GDM1 (cell line): ENCODE measurements at places on chromosomes 11 and 22.

- no peak for DNase-seq
Observed at GRCh38 chr22:43100225-43100624, 10.3 kb upstream of the BIK start.

DNA sequence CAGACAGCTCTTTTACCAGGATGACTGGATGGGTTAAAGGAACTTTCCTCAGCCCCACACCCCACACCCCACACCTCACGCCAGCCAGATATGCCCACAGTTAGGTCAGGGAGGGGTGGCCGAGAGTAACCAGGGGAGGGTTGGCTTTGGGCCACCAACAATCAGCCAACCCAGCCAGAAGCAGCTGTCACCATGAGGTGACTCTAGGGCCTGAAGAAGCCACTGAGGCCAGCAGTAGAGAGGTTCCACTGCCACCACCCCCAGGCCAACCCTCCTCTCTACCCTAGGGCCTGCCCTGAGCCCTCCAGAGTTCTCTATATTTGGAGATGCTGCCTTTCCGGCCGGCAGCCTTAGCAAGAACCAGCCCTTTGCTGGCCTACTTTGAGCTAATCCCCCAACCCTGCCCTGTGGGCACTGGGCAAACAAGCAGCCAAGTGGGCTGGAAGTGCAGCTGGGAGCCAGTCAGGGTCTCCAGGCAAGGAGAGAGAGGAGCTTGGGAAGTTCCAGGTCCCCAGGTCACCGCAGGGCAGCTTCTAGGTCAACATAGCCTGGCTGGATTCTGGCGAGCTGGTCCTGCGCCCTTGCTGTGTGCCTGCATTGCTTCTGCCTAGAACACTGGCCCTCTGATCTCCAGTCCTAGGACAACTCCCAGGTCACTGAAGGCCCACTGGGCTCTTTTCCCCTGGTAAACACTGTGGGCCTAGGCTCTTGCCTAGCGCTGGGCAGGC is 12.0 kb upstream of the SYT8 start:
- no peak for DNase-seq

- DNase-seq = peak; percentile 46
Observed at GRCh38 chr11:62560566-62561103, 13.1 kb downstream of the EEF1G start.

- DNase-seq = no peak
Observed at GRCh38 chr22:31291481-31292235, 630 bp downstream of the PIK3IP1 start.

DNA sequence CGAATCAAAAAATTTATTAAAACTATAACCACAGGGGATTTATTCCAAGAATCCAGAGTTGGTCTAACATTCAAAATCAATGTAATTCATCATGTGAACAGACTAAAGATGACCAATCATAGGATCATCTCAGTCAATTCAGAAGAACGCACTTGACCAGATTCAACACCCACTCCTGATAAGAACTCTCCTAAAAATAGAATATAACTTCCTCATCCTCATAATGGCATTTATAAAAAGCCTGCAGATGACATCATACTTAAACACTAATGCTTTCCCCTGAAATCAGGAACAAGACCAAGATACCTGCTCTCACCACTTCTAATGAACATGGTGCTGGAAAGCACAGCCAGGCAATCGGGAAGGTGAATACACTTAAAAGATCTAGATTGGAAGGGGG is 10.5 kb upstream of the MUC2 start:
- DNase-seq = no peak

GRCh38 chr11:47928426-47928825 is 51.9 kb upstream of the PTPRJ start:
- peak; percentile 24 for DNase-seq

GRCh38 chr22:28466399-28466798 is 213.2 kb downstream of the TTC28 start:
- no peak for DNase-seq

GRCh38 chr22:49996518-49997250 is 15.9 kb downstream of the IL17REL start:
- no peak for DNase-seq

DNA sequence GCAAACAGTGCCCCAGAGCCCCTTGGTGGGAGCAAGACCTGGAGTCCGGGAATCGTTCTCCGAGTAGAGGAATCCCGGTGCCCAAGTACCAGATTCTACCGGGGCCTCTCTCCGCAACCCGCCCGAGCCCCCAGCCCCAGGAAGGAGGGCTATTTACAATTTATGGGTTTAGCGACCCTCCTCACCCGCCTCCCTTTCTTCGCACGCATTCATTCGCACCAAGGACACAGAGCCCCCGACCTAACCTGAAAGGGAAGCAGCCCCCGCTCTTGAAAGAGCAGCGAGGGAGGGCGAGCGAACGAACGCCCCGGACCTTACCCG is 628 bp downstream of the LRP4 start:
- DNase-seq = no peak

DNA sequence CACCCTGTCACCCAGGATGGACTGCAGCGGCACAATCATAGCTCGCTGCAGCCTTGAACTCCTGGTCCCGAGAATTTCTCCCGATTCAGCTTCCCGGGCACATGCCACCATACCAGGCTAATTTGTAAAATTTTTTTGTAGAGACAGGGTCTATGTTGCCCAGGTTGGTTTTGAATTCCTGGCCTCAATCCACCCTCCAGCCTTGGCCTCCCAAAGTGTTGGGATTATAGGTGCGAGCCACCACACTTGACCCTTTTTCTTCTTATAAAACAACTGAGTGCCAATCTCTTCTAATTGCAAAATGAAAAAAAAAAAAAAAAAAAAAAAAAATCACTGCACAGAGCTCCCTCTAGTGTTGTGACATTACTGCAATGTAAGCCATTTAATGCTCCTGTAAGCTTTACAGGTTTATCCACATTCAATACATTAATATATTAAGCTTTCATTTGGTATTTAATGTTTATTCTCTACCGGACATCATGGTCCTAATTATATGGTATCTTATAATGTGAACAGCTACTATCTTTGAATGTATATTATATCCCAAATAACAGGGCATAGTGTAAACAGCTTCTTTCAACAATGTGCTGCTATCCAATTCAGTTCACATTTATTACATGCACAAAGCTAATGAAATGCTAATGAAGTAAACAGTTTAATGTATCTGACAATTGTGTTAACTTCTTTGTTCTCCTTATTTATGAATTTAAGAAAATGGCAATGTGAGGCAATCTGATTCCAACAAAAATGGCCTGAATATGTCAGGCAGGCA is 44.6 kb downstream of the COPB1 start:
- DNase-seq = no peak

DNA sequence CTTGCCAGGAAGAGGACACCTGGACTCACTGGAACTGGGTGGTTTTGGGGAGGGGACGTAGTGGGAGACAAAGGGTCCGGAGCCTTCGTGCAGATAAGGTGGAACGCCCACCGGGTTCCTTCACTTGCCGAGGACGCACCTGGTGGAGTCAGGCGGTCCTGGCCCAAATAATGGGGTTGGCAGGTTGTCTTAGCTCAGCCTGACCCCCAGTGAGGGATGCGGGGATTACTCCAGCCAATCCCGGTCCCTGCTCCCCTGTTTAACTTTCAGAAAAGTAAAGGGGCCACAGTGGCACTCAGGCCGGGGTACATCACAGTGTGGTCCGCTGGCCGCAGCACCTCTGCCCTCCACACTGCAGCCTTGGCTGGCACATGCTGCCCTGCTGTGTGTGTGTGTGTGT is 18.0 kb downstream of the A4GALT start:
- no peak for DNase-seq

- DNase-seq = peak; percentile 20
Observed at GRCh38 chr11:76288166-76288980, 82.1 kb upstream of the WNT11 start.

- no peak for DNase-seq
Observed at GRCh38 chr11:8090756-8091155, 9.7 kb downstream of the TUB start.

DNA sequence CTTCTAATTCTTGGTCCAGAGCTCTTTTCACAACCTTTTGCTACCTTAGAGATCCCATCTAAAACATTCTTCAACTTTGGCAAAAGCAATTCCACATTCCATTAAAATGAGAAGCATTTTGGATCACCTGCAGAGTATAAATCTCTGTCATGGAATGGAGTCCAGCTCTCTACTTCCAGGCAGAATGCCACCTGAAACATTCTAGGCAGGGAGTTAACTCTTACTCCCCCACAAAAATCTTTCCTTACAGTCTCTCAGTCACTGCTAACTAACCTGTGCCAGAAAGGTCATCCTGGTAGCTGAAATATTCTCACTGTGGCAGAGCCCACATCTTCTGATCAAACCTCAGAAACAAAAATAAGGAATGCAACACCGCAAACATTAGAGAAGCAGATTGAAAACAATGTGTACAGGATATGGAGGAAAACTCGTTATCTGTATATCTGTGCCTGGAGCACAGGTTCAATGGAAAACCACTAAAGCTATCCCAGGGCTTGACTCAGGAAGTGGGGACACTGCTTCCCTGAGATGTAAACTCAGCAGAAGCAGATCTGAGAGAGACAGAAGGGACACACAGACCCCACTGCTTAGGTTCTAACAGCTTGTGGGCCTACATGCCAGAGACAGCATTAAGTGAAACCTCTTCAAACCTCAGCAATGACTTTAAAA is 78.9 kb downstream of the KCNC1 start:
- DNase-seq = no peak

DNA sequence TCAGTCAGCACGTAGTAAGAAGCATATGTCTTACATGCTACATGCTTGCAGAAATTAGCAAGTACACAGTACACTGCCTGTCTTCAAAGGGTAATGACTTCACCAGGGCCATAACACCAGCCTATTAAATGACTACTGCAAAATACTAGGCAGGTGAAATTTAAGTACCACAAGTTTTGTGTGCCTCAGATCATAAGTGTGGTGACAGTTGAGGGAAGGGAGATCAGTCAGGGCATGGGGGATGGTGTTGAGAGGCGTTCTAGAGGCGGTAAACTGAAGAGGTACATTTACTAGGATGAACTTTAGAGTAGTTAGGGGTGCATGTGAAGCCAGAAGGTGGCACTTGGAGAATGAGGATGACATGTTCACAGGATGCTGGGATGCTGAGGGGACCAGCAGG is 22.0 kb downstream of the AMOTL1 start:
- DNase-seq = no peak

- DNase-seq = no peak
Observed at GRCh38 chr11:66951135-66951534, 7.0 kb downstream of the PC start.

GRCh38 chr11:20060181-20060580 is 100.1 kb downstream of the DBX1 start:
- DNase-seq = no peak

DNA sequence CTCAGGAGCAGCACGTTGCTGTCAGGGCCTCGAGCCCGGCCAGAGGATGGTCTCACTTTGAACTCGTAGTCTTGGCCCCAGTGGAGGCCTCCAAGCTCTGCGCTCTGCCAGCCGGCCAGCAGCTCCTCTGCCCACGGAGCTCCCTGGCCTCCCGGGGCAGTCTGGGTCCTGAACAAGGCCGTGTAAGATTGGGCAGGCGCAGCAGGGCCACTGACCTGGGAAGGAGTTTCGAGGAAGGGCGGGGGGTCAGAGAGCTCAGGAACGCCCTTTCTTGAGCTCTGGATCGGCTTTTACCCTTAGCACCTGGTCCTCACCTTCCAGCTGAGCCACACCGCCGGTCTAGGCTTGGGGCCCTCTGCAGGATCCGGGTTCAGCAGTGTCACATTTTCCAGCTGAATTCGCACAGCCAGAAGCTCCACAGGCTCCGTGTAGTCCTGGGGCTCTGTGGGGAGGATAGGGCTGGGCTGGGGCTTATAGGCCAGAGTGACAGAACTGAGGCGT is 2.1 kb downstream of the ROBO4 start:
- DNase-seq = no peak

- no peak for DNase-seq
Observed at GRCh38 chr11:33214187-33214586, 43.0 kb upstream of the HIPK3 start.

DNA sequence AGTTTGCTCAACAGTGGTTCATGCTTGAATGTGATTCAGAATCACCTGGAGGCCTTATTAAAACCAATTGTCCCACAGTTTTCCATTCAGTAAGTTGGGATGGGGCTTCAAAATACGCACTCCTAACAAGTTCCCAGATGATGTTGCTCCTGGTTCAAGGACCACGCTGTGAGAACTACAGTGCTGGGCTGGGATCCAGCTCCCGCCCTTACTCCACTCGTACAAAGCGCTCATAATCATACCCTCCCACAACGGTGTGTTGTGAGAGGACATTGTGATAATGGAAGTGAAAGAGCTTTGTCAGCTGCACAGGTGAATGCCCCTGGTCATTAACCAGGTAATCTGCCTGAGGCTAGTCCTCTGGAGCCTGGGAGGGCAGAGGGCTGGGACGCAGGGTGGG is 1.3 kb upstream of the CD82 start:
- no peak for DNase-seq

- DNase-seq = no peak
Observed at GRCh38 chr11:104522650-104523049, 358.7 kb upstream of the PDGFD start.

- no peak for DNase-seq
Observed at GRCh38 chr11:128884054-128884453, 7.1 kb upstream of the KCNJ5 start.

GRCh38 chr11:104609311-104610085 is 288.8 kb downstream of the CASP12 start:
- DNase-seq = no peak

DNA sequence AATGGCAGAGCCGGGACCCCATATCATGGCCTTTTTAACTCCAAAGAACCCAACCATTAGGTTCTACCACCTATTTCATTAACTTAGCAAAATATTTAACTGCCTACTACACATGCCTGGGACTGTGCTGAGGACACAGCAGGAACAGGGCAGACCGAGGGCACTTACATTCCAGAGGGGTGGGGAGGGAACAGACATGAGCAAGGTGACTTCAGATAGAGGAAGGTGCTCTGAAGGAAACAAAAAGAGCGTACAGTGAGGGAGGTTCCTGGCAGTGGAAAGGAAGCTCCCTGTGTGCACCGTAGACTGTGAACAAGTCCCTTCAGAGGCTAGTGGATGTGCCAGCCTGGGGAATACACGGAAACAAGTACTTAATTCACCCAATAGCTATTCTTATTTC is 82.8 kb downstream of the NAT10 start:
- DNase-seq = no peak

DNA sequence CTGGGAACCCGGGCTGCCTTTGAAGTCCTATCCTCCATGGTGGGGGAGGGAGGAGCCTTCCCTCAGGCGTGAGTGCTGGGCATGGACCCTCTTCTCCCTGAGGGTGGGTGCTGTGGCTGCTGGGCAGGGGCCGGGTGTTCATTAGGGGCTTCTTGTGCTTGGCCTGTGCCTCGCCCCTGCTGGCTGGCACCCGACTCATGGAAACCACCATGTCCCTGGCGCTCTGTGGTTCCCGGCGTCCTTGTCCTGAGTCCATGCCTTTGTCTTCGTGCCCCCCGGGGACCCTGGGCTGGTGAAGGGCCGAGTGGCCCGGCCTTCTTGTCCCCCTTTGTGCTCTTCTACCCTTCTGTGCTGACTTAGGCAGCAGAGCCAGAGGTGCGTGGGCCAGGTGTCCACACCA is 23.2 kb downstream of the TPCN2 start:
- no peak for DNase-seq
